Myometrial cell (primary cell): ENCODE measurements at places on chromosomes 6 and 20. TPM values are rescaled to one million over a fixed set of nuclear protein-coding genes. Genes with fewer than 3 reads are reported as not detected.

The AAR2 gene
- 26.4 and 36.0 TPM in 2 replicates for total RNA-seq

The SEMG1 gene
- total RNA-seq, result not detected in 2 replicates

The TFAP2D gene
- total RNA-seq, result not detected in 2 replicates

The ADGRG6 gene
- 16.7 and 22.0 TPM in 2 replicates for total RNA-seq

The CTCFL gene
- total RNA-seq, result not detected in 2 replicates

The PCSK2 gene
- total RNA-seq, result not detected in 2 replicates

The RAET1G gene
- total RNA-seq, result 0.71 and 1.7 TPM in 2 replicates
